ENCODE measurements at places on chromosomes 3 and 15.
A peak's percentile ranks its signal among the peaks of the same experiment; 100 is the strongest.

- no peak for DNase-seq
These were observed 55.6 kb downstream of the LHFPL4 start for GRCh38 chr3:9497821-9498565.

DNA sequence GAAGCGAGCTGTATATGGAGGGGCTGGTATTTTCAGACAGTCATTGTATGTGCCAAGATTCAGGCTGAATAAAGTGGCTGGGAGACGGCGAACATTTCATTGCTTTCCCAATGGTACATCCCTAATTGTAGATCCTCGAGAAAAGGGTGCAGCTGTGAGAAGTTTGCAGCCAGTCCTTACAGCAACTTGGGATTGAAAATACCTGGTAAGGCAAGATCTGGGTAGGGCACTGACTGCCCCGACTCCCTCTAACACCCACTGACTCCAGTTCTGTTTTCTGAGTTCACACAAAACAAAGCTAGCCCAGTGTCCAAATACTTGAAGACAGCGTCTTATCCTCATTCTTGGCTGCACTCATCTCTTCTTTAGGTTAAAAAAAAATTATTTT lies 63.7 kb downstream of the EDEM1 start:
- DNase-seq, result no peak

DNA sequence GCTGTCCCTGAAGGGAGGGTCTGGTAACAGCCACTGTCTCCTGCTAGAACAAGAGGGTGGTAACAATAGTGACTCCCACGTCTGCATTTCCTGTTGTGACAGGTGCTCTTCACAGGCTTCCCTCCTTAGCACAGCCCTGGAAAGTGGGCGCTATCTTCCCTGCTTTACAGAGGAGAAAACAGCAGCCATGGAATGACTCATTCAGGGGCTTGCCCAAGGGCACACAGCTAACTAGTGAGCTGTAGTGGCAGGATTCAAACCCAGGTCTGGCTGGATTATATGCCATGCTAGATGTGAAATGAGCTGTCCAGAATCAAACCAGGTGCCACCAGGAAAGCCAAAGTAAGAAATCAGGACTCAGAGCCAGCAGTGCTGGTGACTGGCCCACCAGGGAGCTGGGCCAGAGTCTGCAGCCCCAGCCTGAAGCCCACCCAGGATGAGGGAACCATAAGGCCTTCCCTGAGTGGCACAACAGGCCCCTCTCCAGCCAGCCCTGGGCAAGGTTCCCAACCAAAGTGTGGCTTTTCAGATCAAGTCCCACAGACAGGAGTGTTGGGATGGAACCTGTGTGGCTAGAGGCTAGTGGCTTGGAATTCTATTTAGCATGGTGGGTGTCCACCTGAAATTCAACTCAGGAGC lies 102.4 kb downstream of the ETFA start:
- DNase-seq, result no peak

GRCh38 chr15:88894819-88895767 lies at the start of gene HAPLN3:
Gene HAPLN3, minus strand, starts transcription at chr15:88895544. Its CDS starts 8,246 bp downstream, at chr15:88887298.
- DNase-seq, result peak; percentile 73

GRCh38 chr15:73899197-73900094 lies 26.1 kb downstream of the TBC1D21 start:
- DNase-seq, result no peak

GRCh38 chr15:101051291-101052030 lies 132.3 kb downstream of the LRRK1 start:
- no peak for DNase-seq

- no peak for DNase-seq
These were observed 4.4 kb downstream of the MEIS2 start for GRCh38 chr15:37095770-37096557.

DNA sequence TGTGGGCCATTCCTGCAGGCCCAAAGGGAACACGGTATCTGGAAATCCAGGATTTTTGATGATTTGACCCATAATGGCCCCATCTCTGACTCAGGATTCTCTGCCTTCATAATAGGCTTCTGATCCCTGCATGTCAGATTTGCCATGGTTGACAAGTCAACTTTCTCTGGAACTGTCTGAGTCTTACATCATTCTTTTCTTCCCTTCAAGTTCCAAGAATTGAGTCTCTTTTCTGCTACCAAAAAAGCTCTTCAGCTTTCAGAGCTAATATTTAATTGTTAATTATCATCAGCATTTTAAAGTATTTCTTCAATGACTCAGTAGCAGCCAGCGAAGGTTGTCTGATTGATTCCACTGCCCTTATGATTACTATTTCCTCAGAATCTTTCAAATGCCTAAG lies 244.4 kb upstream of the COL8A1 start:
- no peak for DNase-seq

GRCh38 chr15:78691167-78691850 lies 50.3 kb upstream of the CHRNB4 start:
- DNase-seq, result no peak

DNA sequence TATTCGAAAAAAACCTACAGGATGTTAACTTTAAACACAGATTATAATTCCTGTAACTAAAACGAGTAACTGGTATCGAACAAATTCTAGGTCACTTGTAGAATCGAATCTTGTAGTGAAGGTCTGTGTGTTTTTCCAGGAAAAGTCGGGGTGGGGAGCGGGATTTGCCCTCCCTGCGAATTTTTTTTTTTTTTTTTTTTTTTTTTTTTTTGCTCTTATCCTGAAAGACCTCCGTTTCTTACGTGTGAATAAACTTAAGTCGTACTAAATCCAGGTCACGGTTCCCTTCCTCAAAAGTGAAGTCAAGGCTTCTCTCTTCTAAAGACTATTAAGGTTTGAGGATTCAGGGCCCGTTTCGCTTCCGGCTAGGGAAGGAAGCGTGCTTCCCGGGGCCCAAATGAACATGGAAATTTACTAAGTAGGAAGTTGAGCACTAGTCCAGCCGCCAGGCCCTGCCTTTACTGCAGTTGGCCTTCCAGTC lies 770 bp downstream of the TBC1D5 start:
- no peak for DNase-seq

DNA sequence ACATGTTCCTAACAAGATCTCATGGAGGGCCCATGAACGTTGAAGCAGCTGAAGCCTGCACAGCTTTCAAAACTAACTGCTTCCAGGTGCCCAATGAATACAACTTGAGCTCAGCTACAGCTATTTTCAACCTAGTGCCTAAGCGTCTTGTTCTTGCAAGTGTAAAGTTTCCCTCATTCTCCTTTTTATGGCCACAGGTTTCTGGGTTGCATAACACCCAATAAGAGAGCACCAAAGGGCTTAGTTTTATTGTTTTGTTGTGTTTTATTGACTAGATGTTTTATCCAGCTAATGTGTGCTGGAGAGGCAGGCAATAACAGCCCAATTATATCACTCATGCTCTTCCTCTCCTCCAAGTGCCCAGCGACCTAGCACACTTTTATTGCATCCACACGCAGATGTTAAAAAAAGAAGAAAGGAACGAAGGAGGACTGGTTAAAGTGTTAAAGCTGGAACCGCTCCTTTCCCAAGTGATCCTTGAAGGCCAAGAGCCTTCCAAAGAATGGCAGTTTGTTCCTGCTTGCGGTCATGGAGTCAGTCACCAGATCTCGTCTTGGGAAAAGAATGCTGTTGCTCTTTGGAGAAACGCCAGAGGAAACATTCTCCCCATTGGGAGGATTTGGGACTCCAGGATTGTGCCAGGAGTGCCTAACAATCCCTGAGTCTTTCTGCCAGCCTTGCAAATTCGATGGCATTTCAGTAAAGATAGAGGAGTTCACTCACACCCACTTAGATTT lies 156.9 kb downstream of the MEX3B start:
- DNase-seq, result no peak

DNA sequence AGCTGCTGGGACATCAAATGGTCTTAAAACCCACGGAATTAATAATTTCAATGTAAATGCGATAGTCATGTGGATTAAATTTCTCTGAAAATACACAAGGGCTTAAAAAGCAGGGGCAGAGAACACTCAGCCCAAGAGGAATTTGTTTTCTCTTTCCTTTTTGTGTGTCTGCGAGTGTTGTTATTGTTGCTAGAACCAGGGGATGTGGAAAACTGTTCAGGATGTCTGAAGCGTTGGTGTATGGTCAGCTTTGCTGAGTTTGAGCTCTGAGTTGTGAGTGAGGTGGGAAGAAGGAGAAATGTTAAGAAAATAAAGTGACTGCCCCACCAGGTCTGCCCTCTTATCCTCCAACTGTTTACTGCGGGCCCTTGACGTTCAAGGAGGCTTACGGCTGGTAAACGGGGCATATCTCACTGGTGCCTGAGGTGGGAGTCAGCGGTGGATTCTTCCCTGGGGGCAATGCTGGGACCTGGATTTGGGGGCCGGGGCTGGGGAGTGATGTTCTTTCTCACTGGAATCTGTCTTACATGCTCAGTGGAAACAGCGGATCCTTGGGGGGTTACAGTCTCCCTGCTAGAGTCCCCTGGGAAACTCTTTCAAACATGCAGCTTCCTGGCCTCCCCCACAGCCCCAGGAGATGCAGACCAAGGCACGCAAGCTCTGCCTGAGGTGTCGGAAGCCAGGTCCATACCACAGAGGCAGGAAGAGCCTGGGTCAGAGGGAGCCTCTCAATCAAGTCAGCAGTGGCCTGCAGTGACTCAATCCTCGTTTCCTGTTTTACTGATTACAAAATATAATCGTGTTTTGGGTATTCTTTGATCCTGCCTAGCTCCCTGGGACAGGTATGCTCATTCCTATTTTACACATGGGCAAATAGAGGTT lies 41.8 kb downstream of the ITGA11 start:
- no peak for DNase-seq

- DNase-seq, result no peak
These were observed 23.1 kb upstream of the GPR171 start for GRCh38 chr3:151226088-151226563.

GRCh38 chr3:22795917-22796316 lies 407.2 kb upstream of the UBE2E2 start:
- no peak for DNase-seq

GRCh38 chr3:196559826-196560225 lies 8.5 kb downstream of the WDR53 start:
- DNase-seq, result no peak

DNA sequence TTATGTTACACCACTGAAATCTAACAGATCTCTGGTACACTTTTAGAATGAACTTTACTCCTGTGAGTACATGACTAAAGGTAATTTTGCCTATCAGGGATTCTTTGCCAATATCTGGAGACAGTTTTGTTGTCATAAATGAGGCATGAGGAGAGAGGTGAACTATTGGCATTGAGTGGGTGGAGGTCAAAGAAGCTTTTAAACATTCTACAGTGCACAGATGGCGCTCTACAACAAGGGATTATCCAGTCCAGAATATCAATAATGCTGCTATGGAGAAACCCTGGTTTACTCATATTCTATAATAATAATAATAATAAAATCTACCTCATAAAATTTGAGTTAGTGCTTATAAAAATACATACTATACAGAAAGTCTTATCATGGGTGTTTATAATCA lies 702.3 kb downstream of the SI start:
- no peak for DNase-seq

DNA sequence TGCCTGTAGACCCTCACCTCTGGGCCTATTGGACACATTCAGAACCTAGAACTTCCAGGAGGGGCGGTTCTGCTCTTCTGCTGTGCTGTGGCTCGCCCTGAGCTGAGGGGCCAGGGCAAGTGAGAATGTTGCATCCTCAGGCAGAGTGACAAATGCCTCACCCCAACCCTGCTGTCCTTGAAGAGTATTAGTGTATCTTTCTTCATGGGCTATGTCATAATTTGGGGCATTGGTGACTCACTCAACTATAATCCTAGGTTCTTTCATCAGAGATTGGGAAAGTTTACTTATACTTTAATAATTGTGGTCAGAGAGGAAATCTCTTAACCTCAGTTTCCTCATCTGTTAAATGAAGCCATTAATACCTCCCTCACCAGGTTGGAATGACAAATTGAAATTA lies 143.8 kb downstream of the SV2B start:
- DNase-seq, result no peak

DNA sequence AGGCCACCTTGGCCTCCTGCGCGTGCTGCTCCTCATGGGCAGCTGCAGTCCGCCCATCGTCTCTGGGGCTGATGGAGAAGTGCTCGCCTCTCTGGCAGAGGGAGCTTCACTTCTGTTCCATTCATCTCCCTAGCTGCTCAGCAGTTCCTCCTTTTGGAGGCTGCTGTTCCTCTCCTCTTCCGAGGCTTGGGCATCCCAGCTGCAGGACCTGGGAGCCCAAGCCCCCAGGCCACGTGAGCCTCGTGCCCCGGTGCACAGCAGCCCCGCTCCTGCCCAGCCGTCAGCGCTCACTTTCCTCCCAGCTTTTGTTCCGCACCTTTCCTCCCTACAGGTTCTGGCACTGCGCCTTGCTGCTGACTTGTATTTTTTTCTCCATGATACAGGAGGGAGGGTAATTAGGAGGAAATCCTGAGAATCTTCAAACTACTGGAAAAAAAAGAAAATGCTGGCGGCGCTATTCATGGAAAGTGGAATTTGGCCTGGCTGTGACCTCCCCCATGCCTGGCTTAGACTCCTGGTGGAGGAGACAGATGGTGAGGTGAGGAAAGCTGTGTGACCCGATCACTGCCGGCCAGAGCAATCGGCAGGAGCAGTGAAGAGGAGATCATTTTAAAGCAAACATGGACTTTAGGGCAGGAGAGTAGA lies 210.1 kb downstream of the CHST2 start:
- no peak for DNase-seq

DNA sequence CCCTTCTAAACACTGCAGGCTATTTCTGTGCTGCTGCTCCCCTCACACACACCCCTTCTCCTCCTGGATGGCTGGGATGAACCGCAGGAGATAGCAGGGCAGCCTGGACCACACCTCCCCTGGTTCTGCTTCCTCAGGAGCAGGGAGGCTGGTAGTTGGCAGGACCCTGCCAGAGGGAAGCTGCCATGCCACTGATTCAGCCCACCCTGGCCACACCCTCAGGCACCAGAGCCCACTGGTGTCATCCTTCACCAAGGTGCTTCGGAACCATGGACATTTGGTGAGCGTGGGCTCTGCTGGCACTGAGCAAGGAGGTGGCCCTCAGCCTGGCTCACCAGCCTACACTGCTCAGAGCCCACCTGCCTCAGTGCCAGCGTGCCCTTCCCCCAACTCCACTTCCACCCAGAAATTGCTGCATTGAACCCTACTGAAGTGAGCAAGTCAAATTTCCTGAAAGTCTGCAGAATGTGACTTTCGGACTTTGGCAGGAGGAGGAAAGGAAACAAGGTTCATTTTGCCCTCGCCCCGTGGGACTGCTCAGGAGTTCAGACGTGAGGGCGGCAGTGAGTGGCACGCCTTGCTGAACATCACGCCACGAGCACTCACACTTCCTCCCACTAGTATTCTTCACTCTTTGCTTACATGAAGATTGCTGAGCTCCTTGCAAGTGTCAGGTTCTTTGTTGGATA lies 26.3 kb downstream of the BMF start:
- no peak for DNase-seq

GRCh38 chr3:23865595-23866396 lies 51.0 kb downstream of the NKIRAS1 start:
- DNase-seq, result no peak

DNA sequence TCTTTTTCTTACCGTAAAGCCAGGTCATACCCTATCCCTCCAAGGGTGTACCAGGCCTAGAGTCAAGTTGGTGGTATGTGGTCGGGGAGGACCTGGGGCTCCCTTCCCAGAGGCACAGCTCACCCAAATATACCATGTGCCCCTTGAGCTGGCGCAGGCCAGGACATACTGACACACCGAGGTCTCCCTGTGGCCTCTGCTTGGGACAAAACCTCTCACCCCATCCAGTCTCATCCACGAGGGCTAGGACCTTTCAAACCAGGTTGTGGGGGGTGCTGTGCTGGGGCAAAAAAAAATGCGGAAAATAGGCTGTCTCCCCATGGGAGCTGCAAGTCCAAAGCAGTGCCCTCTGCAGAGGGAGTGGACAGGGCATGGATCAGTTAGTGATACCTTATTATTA lies 22.8 kb downstream of the PTH1R start:
- DNase-seq, result no peak

Data from activated CD4-positive, alpha-beta T cell treated with anti-CD3 and anti-CD28 coated beads for 4 hours (primary cell).